ENCODE measurements at places on chromosomes 5 and 9. TPM values are rescaled to one million over a fixed set of nuclear protein-coding genes. Genes with fewer than 3 reads are reported as not detected.
A peak's percentile ranks its signal among the peaks of the same experiment; 100 is the strongest.

DNA sequence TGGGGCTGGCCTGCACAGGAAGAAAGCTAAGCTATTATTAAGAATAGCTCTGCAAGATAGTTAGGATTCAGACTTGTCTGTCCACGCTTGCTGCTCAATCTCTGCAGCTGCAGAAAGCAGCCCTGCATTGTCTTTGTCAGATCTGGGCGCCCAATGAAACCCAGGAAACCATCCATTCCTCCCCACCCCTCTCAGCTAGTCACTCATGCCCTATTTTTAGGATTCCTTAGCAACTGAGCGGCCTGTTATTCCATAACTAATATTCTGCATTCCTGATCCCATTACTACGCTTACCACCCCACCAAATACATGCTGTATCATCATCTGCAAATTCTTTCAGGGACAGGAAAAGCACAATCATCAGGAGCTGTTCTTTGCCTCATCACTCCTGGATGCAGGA, 52.9 kb upstream of the APC start:
- peak; percentile 83 for DNase-seq

- DNase-seq, result peak; percentile 17
These were observed 4.3 kb upstream of the DHFR start for GRCh38 chr5:80659106-80659505.

- DNase-seq, result no peak
These were observed 65.8 kb upstream of the STXBP1 start for GRCh38 chr9:127546125-127546832.

- DNase-seq, result no peak
These were observed 45.9 kb upstream of the FST start for GRCh38 chr5:53434541-53434940.

DNA sequence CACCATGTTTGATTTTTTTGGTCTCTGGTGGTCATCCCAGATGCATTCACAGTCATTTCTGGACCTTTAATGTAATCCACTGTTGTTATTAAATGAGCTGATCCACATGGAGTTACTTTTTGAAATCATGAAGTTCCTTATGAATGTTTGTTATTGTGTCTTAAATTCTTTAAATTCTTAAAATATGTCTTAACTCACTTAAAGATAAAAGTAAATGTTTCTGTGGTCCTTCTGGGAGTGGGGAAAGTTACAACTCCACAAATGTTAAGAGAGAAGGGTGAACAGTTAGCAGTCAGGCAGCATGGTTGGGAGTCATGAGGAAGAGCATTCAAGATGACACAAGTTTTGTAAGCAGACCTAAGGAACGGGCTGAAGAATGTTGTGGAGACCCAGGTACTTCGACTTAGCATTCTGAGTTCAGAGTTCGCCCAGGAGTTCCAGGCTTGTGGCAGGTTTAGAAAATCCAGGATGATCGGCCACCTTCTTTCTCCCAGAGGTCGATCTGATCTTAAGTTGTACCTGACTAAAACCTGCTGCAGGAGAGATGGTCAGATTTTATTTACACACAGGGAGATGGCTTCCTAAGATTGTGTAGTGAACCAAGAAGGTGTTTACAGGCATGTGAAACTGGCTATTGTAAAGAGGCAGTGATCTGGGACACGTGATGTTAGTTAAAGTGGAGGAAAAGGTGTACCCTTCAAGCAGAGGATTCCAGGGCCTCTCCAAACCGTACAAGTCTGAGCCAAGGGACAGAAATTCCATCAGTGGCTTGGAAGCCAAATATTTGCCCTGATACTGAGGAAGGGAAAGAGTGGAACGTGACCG, 17.2 kb downstream of the SLC1A1 start:
- no peak for DNase-seq

DNA sequence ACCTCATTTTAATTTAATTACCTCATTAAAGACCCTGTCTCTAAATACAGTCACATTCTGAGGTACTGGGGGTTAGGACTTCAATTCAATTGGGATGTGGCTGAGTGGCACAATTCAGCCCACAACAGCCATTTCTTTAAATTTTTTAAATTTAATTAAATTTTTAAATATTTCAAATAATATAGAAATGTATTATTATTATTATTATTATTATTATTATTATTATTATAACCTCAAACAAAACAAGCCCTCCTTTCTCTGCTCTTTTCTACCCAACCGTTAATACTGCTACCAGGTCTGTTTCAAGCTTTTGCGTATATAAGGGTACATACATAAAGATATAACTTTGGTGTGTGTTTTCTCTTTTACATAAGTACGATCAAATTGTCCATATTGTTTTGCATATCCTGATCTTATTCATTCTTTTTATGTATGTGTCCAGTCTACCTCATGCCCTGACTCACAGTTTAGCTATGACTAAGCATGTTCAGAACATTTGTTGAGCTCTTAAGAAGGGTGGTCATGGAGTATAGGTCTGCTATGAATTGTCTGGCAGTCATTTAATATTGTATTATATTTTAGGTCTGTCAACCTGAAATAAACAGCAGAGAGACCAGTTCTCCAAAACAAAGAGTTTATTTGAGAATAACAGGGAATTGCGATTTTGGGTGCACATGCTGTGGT, 16.1 kb upstream of the RAB14 start:
- peak; percentile 47 for DNase-seq

GRCh38 chr9:27586304-27586703, 13.0 kb upstream of the C9orf72 start:
- no peak for DNase-seq

- no peak for DNase-seq
These were observed 6.0 kb downstream of the STRBP start for GRCh38 chr9:123262338-123262737.

DNA sequence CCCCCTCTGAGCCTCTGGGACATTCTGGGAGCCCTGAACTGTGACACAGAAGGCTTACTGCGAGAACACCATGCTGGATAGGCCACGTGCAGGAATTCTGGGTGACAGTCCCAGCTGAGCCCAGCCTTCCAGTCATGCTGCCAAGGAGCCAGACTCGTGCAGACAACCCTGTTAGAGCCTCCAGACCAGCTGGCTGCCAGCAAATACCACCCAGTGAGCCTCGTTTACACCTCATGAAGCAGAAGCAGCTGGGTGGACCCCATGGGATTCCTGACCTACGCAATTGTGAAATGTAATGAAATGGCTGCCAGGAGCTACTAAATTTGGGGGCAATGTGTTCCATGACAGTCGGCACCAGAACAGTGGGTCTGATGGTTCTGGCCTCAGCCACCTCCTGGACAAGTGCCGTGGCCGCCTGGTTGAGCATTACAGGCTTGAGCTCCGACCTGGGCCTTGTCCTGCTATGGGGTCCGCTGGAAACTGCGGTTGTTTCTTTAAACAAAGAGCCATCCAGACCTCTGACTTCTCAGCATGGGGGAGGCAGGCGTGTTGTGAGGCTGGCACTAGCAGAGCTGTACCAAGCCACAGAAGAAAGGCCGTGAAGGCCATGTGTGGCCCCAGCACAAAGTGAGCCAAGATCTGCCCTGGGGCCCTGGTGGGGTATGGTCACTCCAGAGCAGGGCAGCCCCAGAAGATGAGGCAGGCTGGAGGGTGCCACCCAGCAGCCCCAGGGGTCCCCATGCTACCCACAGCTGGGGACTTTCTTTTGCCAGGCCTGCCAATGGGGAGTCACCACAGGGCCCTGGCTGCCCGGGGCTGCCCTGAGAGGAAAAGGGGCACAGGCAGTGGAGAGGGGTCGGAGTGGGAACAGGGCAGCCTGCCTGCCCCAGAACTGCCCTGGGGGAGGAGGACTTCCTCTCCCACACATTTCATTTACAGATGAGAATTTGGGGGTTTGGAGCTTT, 19.3 kb upstream of the RXRA start:
- no peak for DNase-seq

- peak; percentile 85 for DNase-seq
These were observed 2.9 kb upstream of the ICE1 start for GRCh38 chr5:5419291-5420210.

Gene ADAMTS19
- 0.87 TPM for total RNA-seq

Gene MRPL50
- total RNA-seq, result 11.9 TPM

Data from astrocyte (in vitro differentiated cells and primary cell).